T1000 (cell line): ENCODE measurements at places on chromosomes 7 and 10.

DNA sequence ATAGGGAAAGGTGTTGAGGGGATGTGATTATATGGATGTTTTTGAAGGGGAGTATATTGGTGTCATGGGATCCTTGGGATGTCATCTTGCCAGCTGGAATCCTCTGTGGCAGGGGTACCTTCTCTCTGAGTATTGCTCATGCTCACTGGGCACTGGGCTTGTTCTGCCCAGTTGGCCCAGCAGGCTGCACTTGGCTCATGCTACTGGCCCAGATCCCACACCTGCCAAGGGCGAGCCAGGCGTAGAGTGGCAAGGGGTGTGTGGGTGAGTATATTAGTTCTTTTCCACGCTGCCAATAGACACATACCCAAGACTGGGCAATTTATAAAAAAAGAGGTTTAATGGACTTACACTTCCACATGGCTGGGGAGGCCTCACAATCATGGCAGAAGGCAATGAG lies 311.9 kb downstream of the AUTS2 start:
- DNase-seq = no peak

DNA sequence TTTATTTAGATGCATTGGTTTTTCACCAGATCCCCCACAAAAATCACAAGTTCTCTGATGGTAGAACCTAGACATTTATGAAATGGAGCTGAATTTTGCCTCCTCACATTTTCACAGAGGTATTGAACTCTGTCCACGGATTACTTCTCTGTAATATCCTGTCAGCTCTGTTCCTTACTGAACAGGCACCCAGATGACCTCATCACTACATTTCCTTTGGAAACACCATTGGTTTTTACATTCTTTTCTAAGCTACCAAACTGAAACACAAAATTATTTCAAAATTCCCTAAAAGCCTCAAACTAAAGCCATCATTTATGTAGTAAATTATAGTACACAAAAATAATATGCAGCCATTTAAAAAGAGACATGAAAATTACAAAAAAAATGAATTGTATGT lies 98.3 kb upstream of the KCNIP2 start:
- no peak for DNase-seq

DNA sequence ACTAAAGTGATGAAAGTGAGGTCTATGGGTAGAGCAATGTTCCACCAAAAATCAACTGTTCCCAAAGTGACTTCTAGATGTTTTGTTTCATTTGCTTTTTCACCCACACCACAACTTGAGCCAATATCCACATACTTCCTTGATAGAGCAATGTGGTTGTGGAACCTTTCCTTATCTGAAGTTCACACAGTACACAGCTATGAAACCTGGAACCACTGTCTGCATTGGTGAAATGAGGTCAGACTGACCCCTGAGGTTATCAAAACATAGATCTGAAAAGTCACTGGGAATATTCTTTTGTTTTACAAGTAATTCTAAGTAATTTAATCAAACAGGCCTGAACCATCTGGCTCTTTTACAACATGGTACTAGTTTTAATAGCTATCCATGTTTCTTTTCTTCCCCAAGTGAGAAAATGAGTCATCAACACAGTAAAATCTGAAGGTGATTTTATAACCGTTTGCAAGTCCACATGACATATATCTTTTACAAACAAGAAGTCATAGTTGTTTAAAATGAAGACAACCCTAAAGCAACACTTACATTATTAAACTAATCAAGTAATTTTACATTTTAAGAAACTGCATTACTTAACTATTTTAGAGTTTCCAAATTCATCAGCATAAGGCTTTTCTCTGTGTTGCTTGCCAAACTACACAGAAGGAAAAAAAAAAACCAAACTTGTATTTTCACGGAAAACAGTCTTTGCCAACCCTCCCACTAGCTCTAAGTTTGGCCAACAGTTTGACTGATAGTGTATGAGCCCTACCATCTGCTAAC lies 80.3 kb downstream of the LRRC17 start:
- no peak for DNase-seq

DNA sequence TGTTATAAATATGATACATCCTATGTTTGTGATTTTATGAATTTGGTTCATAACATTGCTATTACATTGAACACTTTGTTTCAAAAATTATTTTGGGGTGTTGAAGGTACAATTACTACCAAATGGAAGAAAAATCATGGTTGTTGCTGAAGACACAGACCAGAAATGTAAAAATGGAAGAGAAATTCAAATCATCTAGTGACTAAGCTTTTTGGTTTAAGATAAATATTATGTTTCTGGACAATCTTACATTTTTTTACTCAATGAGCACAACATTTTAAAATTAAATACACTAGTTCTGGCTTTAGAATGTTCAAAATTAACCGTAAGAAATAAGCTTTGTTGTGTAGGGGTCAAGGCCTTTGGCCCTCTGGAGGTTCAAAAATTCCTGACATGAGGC lies 82.7 kb downstream of the GNAT3 start:
- no peak for DNase-seq

DNA sequence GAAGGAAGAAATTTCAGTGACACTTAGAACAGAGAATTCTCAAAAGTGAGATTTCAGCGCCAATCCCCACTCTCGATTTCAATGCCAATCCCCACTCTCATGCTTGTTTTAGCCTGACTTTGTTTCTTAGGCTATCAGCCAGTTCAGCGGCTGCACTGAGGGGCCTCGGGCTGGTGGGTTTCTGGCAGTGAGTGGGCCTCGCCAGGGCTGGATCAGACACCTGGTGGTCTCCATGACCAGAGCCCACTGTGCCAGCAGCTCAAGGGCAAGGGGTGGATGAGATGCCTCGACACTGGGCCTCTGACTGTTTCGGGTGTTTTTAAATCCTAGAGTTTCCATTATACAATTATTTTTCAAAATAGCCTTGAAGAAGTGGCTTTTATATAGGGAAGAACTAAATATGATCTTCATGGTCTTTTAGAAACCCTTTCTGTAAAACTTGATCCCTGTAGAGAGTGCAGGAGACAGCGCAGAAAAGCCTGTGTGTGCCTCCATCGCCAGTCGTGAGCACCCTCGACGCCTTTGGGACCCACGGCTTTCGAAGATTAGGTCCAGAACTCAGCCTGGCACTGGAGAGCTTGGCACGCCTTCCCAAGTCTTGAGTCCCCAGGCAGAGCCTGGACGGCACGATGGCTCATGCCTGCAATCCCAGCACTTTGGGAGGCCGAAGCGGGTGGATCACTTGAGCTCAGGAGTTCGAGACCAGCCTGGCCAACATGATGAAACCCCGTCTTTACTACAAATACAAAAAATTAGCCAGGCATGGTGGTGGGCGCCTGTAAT lies 76.2 kb downstream of the INPP5A start:
- DNase-seq = no peak

DNA sequence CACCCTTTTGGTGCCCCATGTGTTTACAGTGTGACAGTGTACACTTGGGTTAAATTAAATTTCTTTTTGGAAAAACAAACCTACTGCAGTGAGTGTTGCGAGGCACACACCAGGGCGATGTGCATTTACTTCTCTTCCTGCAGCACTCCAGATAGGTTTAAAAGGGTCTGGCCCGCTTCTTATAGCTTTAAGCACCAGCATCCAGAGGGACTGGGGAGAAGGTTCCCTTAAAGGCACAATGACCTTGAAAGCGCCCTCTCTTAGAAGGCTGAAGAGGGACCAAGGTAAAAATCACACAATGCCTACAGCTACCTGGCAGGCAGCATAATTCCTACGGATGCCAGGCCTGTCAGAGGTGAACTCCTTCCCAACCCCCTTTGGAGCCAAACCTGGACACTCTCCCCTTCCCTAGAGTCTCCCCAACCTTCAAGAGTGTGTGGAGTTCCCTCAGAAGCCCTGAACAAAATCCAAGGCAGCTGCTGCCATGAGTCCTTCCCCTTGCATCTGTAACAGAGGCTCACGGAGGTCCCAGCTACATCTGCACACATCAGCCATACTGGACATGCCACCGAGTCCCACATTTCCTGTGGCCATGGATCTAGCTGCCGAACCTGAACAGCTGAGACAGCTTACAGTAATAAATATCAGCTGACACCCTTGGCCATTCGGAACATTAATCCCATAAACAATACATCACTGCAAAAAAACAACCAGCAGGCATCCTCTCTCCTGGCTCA lies 33.2 kb downstream of the TRIM8 start:
- no peak for DNase-seq

GRCh38 chr10:16392531-16393069 lies 44.2 kb upstream of the PTER start:
- no peak for DNase-seq

DNA sequence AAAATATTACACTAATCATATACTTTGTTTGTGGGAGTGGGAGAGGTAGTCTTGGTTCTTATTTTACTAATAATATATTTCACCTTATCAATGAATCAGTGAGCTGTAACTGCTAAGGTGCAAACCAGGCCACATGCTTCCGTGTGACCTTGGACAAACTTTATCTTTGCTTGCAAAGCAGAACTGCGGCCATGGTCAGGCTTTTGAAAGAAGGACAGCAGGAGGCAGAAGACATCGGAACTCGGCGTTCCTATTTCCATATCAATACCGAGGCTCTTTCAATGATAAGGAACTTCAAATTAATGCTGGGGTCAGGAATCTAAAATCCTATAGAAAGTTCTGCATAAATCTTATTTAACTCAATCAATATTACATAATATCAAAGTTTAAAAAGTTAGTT lies 491.9 kb upstream of the PFKP start:
- DNase-seq = no peak

- no peak for DNase-seq
These were observed 156.8 kb upstream of the TNS3 start for GRCh38 chr7:47738563-47739166.

DNA sequence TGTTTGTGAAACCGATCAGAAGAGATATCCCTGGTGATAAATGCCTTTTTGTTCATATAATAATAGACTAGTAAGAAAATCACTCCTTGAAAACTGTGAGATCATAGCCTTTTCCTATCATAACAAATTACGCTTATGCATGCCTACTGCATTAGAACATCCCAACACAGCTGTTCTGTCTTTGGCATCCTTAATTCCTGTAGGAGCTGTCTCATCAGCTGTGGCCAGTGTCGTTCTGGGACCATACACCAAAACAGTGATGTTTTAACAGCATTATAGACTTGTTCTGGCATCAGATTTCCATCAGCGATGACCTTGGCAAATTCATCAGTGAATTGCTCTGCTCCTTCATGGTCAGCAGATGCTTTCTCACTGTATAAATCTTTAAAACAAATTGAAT lies 423.6 kb upstream of the LRGUK start:
- DNase-seq = peak; percentile 9

- DNase-seq = no peak
These were observed 1.8 kb upstream of the OPN1SW start for GRCh38 chr7:128777156-128778123.

GRCh38 chr7:127905491-127906330 lies 125.5 kb downstream of the LRRC4 start:
- peak; percentile 16 for DNase-seq

DNA sequence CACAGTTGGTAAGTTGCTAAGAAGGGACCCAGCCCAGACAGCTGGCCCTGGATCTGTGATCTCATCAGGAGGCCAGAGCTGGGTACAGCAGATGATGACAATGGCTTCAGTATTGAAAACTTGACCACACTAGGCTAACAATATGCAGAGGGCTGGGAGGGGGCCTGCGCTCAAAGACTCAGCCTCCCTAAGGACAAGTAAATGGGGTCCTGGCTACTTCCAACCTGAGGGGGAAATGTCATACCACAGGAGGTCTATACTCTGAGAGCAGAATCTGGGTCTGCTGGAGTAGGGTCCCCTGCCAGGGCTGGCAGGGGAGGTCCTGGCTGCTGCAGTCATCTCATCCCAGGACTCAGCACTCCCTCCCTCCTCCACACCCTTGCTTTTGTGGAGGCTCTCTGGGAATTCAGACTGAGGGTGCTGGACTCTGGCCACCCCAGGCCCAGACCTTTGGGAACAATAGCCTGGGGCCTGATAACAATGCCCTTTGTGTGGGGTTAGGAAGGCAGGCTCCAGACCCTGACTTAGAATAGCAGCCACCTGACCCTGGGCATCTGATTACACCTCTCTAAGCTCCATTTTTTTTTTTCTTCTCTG lies 1.4 kb downstream of the FXYD4 start:
- no peak for DNase-seq

GRCh38 chr10:123026302-123026701 lies 17.5 kb downstream of the ACADSB start:
- no peak for DNase-seq

GRCh38 chr10:75987616-75988015 lies 556.2 kb downstream of the LRMDA start:
- no peak for DNase-seq

DNA sequence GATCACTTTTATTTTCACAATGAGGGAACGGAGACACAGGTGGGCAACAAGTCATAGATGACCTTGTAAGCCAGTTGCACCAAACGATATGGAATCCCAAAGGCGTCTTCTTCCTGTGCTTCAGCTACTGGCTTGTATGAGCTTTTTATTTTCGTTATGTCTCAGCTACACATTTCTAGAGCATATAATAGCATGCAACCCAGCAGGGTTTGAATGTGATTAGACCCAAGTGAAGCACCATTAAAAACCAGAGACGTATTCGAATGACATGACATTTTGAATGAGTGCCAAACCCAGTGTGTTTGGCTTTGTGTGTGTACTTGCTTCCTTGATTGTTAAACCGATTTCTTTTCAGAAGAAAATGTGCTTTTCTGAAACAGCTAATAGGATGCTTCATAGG lies 963.2 kb upstream of the CELF2 start:
- no peak for DNase-seq
